Head of caudate nucleus (tissue), 42 donors: ENCODE measurements at places on chromosomes 3 and 15.

DNA sequence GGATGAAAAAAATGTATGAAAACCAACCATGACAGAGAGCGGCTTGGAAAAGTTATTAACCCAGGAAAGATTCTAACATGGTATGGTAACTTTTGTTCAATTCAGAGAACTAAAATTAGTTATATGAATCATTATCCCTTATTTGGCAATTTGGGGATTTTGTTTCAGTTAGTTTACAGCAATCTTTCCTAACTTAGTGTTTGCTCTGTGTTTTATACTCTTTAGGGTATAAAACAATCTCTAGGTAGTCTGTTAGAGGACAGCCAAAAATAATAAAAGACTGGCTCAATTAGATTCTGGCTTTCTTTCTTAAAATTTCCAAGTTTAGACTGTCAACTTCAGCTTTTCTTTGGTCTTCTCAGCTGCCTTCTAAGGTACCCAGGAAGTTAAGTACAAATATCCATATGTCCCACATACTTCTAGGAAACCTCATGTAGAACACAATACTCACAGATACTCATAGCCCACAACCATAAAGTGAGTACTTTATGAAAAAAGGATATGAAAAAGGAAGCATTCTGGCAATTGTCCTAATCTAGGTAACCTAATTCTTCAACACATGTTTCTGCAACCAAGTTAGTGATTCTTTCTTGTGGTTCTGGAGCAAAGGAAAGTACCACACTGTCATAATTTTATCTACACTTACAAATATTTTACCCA is 849.3 kb downstream of the ROBO1 start:
- DNase-seq, result no peak

DNA sequence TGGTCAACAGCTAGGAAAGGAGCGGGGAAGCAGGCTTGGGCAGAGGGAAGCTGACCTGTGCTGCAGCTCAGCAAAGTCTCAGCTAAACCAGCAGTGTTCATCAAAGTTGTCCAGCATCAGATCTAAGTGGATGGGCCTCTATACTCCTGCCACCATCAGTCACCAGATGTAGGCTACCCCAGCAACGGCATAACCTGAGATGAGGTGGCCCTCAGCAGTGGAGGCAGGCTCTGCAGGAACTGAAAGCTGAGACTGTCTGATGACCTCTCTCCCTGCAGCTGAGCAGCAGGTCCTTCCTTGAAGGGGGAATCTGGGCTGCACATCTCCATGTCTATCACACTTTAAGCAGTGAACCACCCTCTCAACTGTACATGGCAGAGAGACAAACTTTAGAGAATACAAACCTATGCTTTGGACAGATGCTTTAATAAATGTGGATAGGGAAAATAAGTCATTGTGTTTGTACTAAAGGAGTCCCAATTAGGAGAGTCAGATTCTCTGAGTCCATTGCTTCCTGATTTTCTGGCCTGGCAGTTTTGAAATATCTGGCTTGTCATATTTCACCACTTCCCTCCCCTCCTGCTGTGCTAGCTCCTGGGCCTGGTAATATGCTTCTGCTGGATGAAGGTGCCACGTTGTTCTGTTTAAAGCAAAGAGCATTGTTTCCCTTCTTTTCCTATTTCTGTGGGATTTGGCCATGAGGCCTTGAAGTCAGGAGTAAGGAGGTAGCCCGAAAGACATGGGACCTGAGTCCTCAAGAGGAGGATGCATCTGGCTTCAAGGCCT is 11.1 kb upstream of the PSTPIP1 start:
- no peak for DNase-seq

GRCh38 chr15:68470049-68470742 is 38.2 kb upstream of the ITGA11 start:
- DNase-seq, result no peak

- no peak for DNase-seq
Observed at GRCh38 chr3:134059035-134059601, 29.4 kb upstream of the SLCO2A1 start.

- DNase-seq, result no peak
Observed at GRCh38 chr3:3646934-3647333, 152.3 kb upstream of the LRRN1 start.

DNA sequence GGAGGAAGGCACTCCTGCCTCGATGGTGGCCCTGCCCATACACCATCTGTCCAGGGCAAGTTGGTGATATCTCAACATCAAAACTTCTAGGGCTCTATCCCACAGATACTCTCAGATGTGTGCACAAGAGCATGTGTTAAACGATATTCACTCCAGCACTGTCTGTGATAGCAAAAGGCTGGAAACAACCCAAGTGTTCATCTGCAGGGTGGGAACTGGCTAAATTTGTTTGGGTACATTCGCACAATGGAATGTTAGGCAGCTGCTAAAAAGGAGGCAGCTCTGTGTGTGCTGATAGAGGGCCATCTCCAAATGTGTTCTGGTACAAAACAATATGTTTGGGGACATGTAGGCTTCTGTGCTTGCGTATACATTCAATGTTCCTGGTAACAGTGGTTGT is 19.8 kb downstream of the IGDCC4 start:
- DNase-seq, result no peak

GRCh38 chr3:129112308-129113052 is 9.1 kb downstream of the RAB43 start:
- DNase-seq, result no peak

DNA sequence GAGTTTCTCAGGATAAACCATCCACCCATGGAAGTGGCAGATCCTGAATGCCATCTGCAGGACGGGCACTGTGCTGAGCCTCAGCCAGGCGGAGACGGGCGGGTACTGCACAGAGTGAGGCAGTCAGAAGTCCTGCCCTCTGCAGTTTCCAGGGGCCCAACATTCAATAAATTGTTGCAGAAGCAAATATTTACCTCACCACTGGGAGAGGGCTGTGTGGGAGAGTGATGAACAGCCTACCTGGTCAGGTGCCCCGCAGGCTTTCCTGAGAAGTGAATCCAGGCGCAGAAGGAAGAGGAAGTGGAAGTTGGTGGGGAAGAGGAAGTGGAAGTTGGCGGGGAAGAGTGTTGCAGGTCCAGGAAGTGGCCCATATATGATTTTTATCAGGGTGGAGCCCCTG is 100.8 kb downstream of the SLCO3A1 start:
- no peak for DNase-seq

DNA sequence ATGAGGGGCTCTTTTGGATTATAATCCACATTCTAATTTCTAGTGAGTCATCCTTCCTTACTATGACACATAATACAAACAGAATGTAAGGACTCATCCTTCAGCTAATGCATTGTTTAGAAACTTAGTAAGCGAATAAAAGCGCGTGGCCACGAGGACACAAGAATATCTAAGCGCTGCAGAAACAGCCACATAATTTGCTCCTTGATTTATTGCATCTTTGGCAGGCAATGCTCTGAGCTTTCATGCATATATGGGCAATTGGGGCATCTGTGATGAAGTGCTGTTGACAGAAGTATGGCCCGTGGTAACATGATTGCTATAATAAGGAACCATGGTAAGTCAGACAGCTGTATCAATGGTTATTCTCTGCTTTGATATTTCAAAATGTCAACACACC is 191.3 kb upstream of the ZNF385D start:
- no peak for DNase-seq

DNA sequence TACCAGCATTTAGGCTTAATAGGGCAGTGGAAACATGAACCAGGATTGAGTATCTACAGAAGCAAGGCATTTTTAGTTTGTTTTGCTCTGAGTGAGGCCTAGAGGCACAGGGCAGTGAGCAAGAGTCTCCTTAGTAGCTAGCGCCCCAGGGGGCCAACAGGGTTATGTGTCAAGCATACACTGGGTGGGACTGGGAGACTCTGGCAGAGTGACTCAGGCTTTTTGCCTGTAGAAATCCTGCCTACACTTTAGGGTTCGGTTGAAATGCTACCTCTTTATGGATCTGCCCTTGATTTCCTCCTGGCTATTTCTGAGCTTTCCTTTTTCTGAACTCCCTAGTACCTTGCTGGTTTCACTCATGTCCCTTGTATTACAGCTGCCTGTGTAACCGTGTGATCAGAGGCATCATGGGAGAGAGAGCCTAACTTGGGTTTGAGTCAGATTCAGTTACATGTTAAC is 72.2 kb downstream of the TOP2B start:
- DNase-seq, result no peak

GRCh38 chr3:24551626-24552025 is 57.0 kb upstream of the THRB start:
- DNase-seq, result no peak

DNA sequence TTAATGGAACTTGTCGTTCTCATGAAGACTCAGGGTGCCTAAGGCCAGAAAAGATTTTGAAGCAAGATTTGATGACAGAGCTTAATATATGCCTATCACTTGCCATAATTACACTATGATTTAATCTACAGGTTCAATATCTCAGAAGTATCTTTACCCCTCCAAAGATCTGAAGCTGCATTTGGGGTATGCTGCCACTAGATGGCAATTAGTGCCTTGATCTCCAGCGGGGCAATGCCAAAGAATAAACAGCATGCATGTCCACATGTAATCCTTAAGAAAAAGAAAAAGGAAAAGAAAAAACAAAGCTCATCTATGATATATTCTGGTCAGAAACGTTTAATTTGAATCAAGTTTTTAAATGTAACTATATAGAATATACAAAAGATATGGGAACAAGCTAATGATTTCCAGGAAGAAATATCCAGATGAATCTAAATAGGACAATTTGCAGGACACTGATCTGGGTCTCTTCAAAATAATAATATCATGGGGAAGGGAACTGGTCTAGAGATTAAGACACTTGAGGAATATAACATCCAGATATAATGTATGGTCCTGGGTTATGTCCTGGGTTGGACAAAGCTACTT is 55.0 kb upstream of the SOX14 start:
- no peak for DNase-seq

GRCh38 chr3:14093831-14094230 is 30.8 kb downstream of the CHCHD4 start:
- DNase-seq, result no peak
